ENCODE measurements at places on chromosomes 1 and 21. TPM values are rescaled to one million over a fixed set of nuclear protein-coding genes. Genes with fewer than 3 reads are reported as not detected.

GRCh38 chr1:200253774-200254495, 155.9 kb downstream of the ZNF281 start:
- H3K36me3 ChIP-seq = no peaks in the 10 kb centered on the region
- H3K27ac ChIP-seq = no peak overlapping the region
- H3K27me3 ChIP-seq = no peaks in the 10 kb centered on the region
- no peak for DNase-seq

GRCh38 chr1:185080422-185080821, 35.1 kb downstream of the RNF2 start:
- no peaks in the 10 kb centered on the region for H3K36me3 ChIP-seq
- DNase-seq = no peak
- H3K27me3 ChIP-seq = no peaks in the 10 kb centered on the region
- no peak overlapping the region for H3K27ac ChIP-seq

The MPL gene
- 0.47 TPM for total RNA-seq

The S100A6 gene
- 57.4 TPM for total RNA-seq

GRCh38 chr1:161160671-161161145, 1.4 kb downstream of the USP21 start:
- no peaks in the 10 kb centered on the region for H3K27me3 ChIP-seq
- no peak overlapping the region for H3K4me3 ChIP-seq
- no peaks in the 10 kb centered on the region for H3K36me3 ChIP-seq
- DNase-seq = no peak
- peaks cover 29% of the 10 kb centered on the region for H3K4me1 ChIP-seq
- no peak overlapping the region for H3K27ac ChIP-seq

The RBP7 gene
- total RNA-seq = 7.7 TPM

GRCh38 chr1:245549996-245550719, 395.4 kb downstream of the KIF26B start:
- peak; percentile 20 for DNase-seq
- H3K4me3 ChIP-seq = no peak overlapping the region
- no peak overlapping the region for H3K27ac ChIP-seq
- no peaks in the 10 kb centered on the region for H3K36me3 ChIP-seq
- no peaks in the 10 kb centered on the region for H3K4me1 ChIP-seq

- H3K27me3 ChIP-seq = no peaks in the 10 kb centered on the region
- H3K4me3 ChIP-seq = peak overlapping the region; percentile 84
- no peak for DNase-seq
- no peaks in the 10 kb centered on the region for H3K36me3 ChIP-seq
- no peaks in the 10 kb centered on the region for H3K4me1 ChIP-seq
These were observed 666 bp upstream of the BEND5 start for GRCh38 chr1:48777219-48777895.

The METTL13 gene
- 47.5 TPM for total RNA-seq

GRCh38 chr1:71307451-71307850, 226.6 kb upstream of the ZRANB2 start:
- H3K27me3 ChIP-seq = no peaks in the 10 kb centered on the region
- no peak for DNase-seq
- H3K27ac ChIP-seq = no peak overlapping the region
- H3K36me3 ChIP-seq = no peaks in the 10 kb centered on the region
- H3K4me1 ChIP-seq = no peaks in the 10 kb centered on the region
- no peak overlapping the region for H3K4me3 ChIP-seq

DNA sequence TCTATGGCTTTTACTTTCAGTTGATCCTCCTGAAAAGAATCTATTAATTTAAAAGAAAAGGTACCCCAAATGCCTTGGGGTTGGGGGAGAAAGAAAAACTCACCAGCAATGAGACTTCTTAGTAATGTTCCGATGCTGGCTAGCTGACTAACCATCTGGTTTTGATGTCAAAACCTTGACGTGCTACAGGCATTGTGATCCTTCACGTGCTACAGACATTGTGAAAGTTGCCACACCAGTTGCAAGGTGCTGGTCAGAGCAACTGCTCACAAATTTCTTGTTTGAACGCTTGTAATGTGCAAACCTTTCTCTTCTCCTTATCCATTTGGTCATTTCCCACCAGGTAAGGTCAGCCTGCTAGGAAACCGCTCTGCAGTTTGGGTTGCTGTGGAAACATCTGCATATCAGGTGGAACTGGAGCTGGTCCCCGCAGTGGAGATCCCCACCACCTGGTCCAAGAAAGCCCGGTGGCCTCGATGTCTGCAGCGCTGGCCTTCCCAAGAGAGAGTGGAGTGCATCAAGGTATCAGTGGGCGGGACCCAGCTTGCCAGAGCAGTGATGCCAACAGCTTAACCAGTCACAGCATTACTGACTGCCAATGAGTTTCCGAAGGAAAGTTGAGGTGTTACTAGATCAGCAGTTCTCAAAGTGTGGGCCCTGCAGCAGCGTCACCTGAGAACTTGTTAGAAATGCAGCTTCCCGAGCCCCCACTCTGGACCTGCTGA, 16.1 kb downstream of the MAB21L3 start:
- H3K4me3 ChIP-seq = no peak overlapping the region
- DNase-seq = no peak
- no peaks in the 10 kb centered on the region for H3K27me3 ChIP-seq
- H3K27ac ChIP-seq = no peak overlapping the region
- no peaks in the 10 kb centered on the region for H3K36me3 ChIP-seq

DNA sequence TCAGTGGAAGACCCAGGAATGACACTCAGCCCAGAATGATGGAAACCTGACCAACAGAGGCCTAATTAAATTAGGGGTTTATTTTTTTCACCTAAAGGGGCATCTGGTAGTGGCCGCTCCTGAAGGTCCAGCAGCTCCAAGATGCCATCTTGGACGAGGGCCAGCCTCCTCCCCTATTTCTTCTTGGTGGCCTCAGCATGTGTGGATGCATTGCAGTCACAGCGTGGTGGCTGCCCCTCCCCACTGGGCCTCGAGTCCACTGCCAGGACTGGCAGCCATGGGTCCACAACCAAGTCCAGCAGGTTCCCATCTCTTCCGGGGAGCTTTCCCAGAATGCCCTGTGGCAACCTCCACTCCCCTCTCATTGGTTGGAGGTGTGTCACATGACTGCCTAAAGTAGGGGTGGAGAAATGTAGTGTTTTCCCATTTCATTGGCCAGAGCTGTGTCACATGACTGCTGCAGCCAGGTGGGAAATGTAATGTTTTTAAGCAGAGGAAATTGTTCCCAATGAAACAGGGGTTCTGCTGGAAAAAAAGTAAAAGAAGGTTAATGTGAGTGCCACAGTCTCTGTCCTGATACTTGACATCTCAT, 628.2 kb downstream of the PTPRU start:
- peak; percentile 70 for DNase-seq
- H3K4me3 ChIP-seq = no peak overlapping the region
- H3K27ac ChIP-seq = no peak overlapping the region
